ENCODE measurements at places on chromosomes 7 and 10. TPM values are rescaled to one million over a fixed set of nuclear protein-coding genes. Genes with fewer than 3 reads are reported as not detected.
A peak's percentile ranks its signal among the peaks of the same experiment; 100 is the strongest.

KCTD7 gene
- 10.0 TPM for total RNA-seq

DNA sequence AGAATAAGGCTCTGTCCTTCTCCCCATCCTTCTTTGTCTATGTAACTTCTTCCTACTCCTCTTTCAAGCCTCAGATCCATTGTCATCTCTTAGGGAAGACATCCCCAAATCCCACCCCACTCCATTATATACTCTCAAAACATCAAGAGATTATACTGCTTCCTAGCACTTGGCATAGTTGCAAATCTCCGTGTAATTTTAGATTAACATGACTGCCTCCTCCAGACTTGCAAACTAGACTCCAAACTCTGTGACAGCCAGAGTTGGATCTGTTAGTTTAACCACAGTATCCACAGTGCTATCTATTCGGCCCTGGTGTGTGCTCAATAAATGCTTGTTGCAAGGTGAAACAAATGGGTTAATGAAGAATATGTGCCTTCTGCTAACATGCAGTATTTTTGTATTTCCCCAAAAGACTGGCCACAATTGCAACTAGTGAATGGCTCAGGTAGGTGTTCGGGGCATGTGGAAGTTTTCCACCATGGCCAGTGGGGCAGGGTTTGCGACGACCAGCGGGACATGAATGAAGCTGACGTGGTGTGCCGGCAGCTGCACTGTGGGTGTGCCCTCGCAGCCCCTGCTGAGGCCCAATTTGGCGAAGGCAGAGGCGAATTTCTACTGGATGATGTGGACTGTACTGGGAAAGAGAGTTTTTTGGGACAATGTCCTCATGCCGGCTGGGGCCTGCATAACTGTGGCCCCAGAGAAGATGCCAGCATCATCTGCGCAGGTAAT is 34.5 kb upstream of the C10orf120 start:
- H3K27ac ChIP-seq, result no peak overlapping the region
- no peak for DNase-seq

RNF133 gene
- total RNA-seq, result 1.1 TPM

- DNase-seq, result no peak
- no peak overlapping the region for H3K27ac ChIP-seq
- H3K4me1 ChIP-seq, result no peaks in the 10 kb centered on the region
- H3K27me3 ChIP-seq, result no peaks in the 10 kb centered on the region
- H3K36me3 ChIP-seq, result no peaks in the 10 kb centered on the region
- no peak overlapping the region for H3K4me3 ChIP-seq
Observed at GRCh38 chr7:467393-467828, 52.2 kb downstream of the PDGFA start.

GRCh38 chr10:132996603-132997343 is 54.4 kb upstream of the CFAP46 start:
- H3K36me3 ChIP-seq, result no peaks in the 10 kb centered on the region
- no peak overlapping the region for H3K4me3 ChIP-seq
- H3K27ac ChIP-seq, result no peak overlapping the region
- H3K27me3 ChIP-seq, result no peaks in the 10 kb centered on the region
- H3K4me1 ChIP-seq, result no peaks in the 10 kb centered on the region

LEP gene
- 0.22 TPM for total RNA-seq

TDRD1 gene
- total RNA-seq, result 0.12 TPM

DNA sequence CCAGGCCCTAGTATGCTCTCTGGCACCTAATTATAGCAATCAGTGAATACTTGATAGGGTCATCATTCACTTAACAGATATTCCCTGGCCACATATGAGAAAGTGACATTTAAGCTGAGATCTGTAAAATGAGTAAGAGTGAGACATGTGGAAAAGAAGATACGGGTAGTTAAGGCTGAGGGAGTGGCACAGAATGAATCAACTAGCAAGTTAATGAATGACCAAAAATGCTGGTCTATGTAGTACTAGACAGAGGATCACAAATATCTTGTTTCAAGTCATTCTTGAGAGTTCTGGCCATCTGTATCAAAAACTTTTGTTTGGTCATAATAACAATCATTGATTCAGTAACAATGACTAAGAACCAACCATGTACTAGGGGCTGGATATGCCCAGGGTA is 954.9 kb downstream of the CNTNAP2 start:
- no peaks in the 10 kb centered on the region for H3K27me3 ChIP-seq
- no peak for DNase-seq
- no peak overlapping the region for H3K27ac ChIP-seq
- H3K4me1 ChIP-seq, result peaks cover 5% of the 10 kb centered on the region
- H3K4me3 ChIP-seq, result no peak overlapping the region

GRCh38 chr7:155963356-155963755 is 151.1 kb upstream of the SHH start:
- H3K36me3 ChIP-seq, result no peaks in the 10 kb centered on the region
- H3K27ac ChIP-seq, result no peak overlapping the region
- DNase-seq, result peak; percentile 51
- no peak overlapping the region for H3K4me3 ChIP-seq

GRCh38 chr10:24519950-24520349 is 203.7 kb downstream of the ARHGAP21 start:
- DNase-seq, result no peak
- no peaks in the 10 kb centered on the region for H3K27me3 ChIP-seq
- H3K4me3 ChIP-seq, result no peak overlapping the region
- peaks cover 35% of the 10 kb centered on the region for H3K36me3 ChIP-seq

GRCh38 chr7:148253629-148254028 is 336.9 kb upstream of the C7orf33 start:
- H3K4me1 ChIP-seq, result no peaks in the 10 kb centered on the region
- H3K27ac ChIP-seq, result no peak overlapping the region
- no peaks in the 10 kb centered on the region for H3K36me3 ChIP-seq
- H3K4me3 ChIP-seq, result no peak overlapping the region

GRCh38 chr10:132269266-132270230 is 38.2 kb downstream of the STK32C start:
- H3K4me1 ChIP-seq, result no peaks in the 10 kb centered on the region
- H3K36me3 ChIP-seq, result no peaks in the 10 kb centered on the region
- DNase-seq, result no peak
- H3K27me3 ChIP-seq, result no peaks in the 10 kb centered on the region

DNA sequence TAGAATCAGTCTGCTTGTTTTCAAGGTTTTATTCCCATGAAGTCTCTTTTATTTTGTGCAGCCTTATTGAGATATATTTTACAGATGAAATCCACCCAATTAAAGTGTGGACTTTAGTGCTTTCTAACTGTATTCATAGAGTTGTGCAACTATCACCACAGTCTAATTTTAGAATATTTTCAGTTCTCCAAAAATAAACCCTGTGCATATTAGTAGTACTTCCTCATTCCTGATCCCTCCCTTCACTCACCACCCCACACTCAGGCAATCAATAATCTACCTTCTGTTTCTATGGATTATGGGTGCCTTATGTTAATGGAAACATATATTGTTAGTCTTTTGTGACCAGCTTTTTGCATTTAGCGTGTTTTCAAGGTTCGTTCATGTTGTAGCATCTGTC is 185.7 kb upstream of the TMEM72 start:
- no peaks in the 10 kb centered on the region for H3K36me3 ChIP-seq
- H3K4me3 ChIP-seq, result no peak overlapping the region
- H3K4me1 ChIP-seq, result no peaks in the 10 kb centered on the region
- no peak for DNase-seq

GRCh38 chr10:10320956-10321355 is 696.7 kb upstream of the CELF2 start:
- no peak overlapping the region for H3K27ac ChIP-seq
- no peaks in the 10 kb centered on the region for H3K27me3 ChIP-seq
- no peak for DNase-seq
- H3K4me3 ChIP-seq, result no peak overlapping the region
- H3K4me1 ChIP-seq, result no peaks in the 10 kb centered on the region
- H3K36me3 ChIP-seq, result no peaks in the 10 kb centered on the region

DNA sequence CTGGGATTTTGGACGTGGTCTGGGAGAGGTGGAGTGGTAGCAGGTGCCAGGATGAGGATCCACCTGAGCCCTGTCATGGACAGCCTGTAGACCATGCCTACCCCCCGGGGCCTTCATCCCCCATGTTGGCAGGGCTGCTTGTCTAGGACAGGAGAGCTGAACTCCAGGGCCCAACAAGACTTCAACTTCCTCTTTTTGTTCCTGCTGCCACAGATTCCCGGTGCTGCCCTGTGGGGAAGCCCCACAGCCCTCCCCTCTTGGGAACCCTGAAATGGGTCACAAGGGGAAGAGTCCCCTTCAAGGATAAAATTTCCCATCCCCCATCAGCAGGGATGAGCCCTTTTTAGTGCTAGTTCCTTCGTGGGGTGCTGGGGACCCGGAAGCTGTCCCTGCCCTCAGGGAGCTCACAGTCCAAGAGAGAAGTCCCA is 1.3 kb upstream of the CUEDC2 start:
- no peak for DNase-seq
- no peak overlapping the region for H3K4me3 ChIP-seq
- no peaks in the 10 kb centered on the region for H3K36me3 ChIP-seq
- no peaks in the 10 kb centered on the region for H3K27me3 ChIP-seq

- no peaks in the 10 kb centered on the region for H3K36me3 ChIP-seq
- peak overlapping the region; percentile 89 for H3K27ac ChIP-seq
- peaks cover 62% of the 10 kb centered on the region for H3K4me1 ChIP-seq
- no peak overlapping the region for H3K4me3 ChIP-seq
- DNase-seq, result no peak
- no peaks in the 10 kb centered on the region for H3K27me3 ChIP-seq
Observed at GRCh38 chr7:2008101-2008935, 224.4 kb downstream of the MAD1L1 start.

DNA sequence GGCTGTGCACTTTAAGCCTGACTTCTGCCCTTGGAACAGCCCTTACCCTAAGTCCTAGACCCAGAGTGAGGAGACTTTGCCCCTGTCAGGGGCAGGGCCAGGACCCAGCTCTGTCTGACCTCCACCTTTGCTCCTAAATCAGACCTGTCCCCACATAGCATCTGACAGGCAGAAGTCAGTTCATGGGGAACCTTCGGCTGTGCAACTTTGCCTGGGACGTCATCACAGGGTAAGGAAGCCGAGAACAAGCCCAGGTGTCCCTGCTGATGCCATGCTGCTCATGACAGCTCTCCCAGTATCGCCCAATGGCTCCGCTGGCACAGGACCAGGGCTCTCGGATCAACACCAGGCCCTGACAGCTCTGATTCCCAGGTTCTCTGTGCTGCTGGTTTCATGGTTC is 55.4 kb downstream of the TNS3 start:
- no peaks in the 10 kb centered on the region for H3K4me1 ChIP-seq
- no peaks in the 10 kb centered on the region for H3K36me3 ChIP-seq
- no peak overlapping the region for H3K4me3 ChIP-seq
- no peaks in the 10 kb centered on the region for H3K27me3 ChIP-seq
- DNase-seq, result no peak

DNA sequence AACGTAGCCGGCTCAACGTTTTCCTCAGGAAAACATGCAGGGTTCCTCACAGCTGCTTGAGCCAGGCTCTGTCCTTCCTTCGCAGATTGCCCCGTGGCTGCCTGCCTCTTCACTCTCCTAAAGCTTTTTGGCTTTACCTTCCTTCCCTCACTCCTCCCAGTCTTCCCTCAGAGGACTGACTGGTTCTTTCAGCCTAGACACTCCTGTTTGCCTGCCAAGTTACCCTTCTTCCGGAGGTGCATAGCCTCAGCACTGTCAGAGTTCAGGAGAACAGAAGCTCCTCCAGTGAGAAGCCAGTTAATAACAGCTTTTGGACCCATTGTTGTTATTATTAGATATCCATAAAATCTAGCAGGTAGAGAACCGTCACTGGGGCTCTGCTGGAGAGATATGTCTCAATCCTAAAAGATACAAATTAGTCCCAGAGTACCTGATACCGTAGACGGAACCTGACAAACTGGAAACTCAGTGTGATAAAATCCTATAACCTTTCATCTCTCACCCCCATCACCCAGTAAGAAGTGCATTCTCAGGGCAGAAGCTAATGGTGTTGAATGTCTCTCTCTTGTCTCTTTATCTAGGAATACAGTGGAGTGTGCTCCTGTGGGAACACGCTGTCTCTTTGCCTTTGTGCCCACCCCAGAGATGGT is 79.6 kb downstream of the SND1 start:
- no peak for DNase-seq
- H3K36me3 ChIP-seq, result no peaks in the 10 kb centered on the region
- H3K27me3 ChIP-seq, result no peaks in the 10 kb centered on the region
- H3K27ac ChIP-seq, result no peak overlapping the region

GRCh38 chr10:27447540-27447939 is 56.6 kb upstream of the RAB18 start:
- H3K27me3 ChIP-seq, result no peaks in the 10 kb centered on the region
- no peaks in the 10 kb centered on the region for H3K36me3 ChIP-seq
- no peak overlapping the region for H3K27ac ChIP-seq
- no peaks in the 10 kb centered on the region for H3K4me1 ChIP-seq

- no peaks in the 10 kb centered on the region for H3K4me1 ChIP-seq
- no peak overlapping the region for H3K4me3 ChIP-seq
- no peak for DNase-seq
- no peaks in the 10 kb centered on the region for H3K27me3 ChIP-seq
- no peaks in the 10 kb centered on the region for H3K36me3 ChIP-seq
Observed at GRCh38 chr7:18873734-18874336, 243.6 kb downstream of the TWIST1 start.

- no peak overlapping the region for H3K4me3 ChIP-seq
- H3K36me3 ChIP-seq, result no peaks in the 10 kb centered on the region
- H3K27ac ChIP-seq, result no peak overlapping the region
- no peak for DNase-seq
- H3K4me1 ChIP-seq, result no peaks in the 10 kb centered on the region
- no peaks in the 10 kb centered on the region for H3K27me3 ChIP-seq
Observed at GRCh38 chr10:301536-301935, 166.3 kb downstream of the ZMYND11 start.

DNA sequence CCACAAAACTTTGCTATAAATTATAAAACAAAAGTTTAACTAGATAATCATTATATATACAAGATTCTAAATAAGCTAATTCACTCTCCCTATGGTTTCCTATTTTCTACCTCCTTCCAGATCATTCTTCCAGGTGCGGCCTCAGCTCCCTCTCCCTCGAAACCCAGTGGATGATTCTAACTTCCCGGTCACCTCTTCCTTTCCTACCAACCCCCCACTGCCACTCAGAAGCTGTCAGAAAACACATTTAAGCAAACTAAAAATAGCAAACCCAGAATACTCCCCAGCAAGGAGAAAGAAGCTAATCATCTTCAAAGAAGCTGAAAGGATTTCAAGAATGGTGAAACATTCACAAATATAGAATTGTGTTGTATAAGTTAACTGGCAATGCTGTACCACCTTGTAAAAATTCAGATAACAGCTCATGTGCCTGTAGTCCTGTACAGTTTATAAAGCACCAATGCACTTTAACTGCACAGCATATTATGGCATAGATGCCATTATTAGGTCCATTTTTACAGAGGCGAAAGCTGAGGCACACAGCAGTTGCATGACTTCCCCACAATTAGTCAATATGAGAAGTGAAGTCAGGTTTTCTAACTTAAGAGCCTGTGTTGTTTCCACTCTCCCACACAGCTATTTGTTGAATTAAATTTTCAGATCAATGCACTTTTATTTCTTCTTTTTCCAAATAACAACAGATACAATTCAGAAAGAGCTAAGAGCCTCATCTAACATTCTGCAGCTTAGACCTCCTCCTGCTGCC is 13.7 kb upstream of the DNTT start:
- no peak for DNase-seq
- H3K27me3 ChIP-seq, result no peaks in the 10 kb centered on the region
- H3K4me3 ChIP-seq, result no peak overlapping the region
- H3K27ac ChIP-seq, result no peak overlapping the region
